ENCODE measurements at places on chromosomes 6 and 20.

DNA sequence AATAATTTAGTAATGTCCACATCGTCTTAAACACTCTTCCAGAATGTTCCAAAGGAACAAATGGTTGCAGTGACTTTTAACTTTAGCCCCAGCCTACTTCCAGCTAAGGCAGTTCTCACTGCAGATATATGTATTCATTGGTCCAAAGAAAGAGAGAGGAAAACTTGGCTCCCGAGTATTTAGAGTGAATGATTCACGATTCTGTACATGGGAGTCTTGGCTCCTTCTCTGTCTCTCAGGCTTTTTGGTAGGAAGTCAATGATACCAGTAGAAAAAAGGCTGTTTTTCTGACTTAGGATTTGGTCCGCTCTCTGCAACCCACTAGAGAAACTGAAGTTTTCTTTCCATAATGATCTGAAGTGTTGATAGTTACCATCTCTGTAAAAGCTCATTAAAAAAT lies 38.6 kb downstream of the E2F3 start:
- no peak for DNase-seq

- no peak for DNase-seq
Measured at GRCh38 chr6:15509335-15509933, 153.4 kb downstream of the DTNBP1 start.

- no peak for DNase-seq
Measured at GRCh38 chr20:7124120-7124519, 356.6 kb downstream of the BMP2 start.

- DNase-seq, result no peak
Measured at GRCh38 chr6:49839957-49840356, 26.4 kb downstream of the CRISP1 start.

- DNase-seq, result no peak
Measured at GRCh38 chr6:121523628-121524027, 88.2 kb downstream of the GJA1 start.

GRCh38 chr20:10609276-10609675 lies 64.5 kb downstream of the JAG1 start:
- no peak for DNase-seq

- DNase-seq, result no peak
Measured at GRCh38 chr6:63997734-63998133, 362.1 kb downstream of the PHF3 start.

DNA sequence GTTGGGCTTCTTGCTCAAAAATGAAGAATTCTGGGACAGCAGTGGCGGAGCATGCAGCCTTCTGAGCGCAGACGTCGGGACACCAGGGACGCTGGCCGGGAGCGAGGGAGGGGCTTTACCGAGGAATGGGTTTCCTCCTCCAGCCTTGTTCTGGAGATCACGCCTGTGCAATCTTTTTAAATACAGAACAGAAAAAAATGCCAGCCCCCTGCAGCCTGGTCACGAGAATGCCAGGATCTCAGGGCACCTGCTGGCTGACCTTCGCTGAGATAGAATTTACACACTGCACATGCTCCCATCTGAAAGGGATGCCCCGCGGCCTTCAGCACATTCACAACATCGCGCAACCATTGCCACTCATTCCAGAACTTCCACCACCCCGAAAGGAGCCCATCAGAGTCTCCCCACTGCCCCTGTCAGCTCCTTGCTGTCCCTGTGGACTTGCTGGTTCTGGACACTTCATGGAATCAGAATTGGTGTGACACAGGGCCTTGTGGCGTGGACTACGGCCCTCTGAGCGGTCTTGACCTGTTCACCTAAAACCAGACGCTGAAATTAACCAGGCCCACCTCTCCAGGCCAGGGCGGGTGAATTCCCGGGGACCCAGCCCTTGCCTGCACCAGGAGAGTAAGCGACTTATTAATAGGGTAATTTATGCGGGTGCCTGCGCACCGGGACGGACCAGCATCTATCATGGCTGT lies 20.6 kb upstream of the BHLHE23 start:
- no peak for DNase-seq

GRCh38 chr6:25250878-25251277 lies 28.3 kb upstream of the CARMIL1 start:
- DNase-seq, result no peak

DNA sequence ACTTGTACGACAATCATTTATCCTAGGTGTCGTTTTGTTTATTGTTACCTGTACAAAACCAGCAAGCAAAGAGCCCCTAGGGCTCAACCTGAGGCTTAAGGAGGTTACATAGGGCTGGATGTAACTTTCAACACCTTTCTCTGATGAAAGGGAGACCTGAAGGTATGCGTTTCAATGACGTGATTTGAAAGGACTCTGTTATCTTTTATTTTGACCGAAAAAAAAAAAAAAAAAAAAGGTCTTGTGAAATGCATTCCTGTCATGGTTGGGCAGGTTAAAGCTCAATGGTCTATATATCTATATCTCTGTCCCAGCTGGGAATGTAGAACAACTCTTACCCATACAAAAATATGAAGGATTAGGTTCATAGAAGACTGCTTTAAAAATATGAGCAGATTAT lies 78.7 kb upstream of the SASH1 start:
- DNase-seq, result no peak

DNA sequence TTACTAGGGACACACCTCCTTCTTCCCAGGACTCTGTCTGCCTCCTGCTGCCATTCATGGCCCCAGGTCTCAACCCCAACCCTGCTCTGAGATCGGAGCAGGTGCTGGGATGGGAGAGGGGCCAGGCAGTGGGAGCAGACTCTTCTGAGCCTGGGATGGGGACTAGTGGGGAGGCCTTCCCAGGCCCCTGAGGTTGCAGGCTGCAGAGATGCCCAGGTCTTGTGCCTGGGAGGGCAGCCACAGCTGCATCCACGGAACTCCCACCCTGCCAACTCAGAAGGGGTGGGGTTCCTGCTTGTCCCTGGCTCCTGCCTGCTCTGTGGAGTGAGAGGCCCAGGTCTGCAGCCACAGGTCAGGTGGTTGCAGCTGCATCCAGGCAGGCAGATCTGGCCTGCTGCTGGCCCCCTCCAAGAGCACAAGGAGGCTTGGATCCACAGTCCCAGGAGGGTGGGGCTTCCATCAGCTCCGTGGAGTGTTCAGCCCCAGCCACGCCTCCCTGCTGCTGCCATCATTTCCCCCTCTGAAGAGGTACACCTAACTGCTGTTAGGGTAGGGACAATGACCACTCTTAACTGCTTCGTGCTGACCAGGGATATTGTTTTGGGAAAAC lies 2.9 kb upstream of the SLC22A1 start:
- DNase-seq, result no peak

- DNase-seq, result no peak
Measured at GRCh38 chr20:44006578-44006977, 91.9 kb downstream of the TOX2 start.

DNA sequence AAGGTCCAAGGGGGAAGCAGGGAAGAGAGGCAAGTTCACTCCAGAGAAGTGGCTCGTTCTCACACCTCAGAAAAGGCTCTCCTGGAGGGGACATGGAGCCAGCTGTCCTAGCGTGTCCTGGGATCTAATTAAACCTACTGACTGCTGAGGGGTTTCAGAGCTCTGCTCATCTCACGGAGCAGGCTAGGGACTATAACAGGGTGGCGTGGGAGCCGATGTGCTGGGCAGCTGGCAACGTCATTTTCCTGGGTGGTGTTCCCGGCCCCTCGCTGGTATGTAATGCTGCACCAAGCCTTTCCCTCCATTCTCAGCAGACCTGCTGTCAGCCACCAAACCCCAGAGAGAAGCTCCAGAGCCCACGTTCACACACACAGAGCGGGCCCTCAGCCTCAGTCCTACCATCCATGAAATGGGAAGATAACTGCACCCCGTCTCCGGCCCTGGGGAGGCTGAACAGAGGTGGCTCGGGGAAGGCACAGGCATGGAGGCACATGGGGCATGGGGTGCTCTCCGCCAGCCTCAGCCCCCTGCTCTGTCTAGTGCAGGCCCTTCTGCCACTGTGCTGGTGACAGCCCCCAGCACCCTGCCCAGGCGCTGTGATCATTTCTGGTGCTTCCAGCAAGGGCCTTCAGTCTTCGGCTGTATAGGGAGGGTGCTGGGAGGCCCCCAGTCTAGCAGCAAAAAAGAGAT lies 1.9 kb downstream of the CST7 start:
- no peak for DNase-seq

DNA sequence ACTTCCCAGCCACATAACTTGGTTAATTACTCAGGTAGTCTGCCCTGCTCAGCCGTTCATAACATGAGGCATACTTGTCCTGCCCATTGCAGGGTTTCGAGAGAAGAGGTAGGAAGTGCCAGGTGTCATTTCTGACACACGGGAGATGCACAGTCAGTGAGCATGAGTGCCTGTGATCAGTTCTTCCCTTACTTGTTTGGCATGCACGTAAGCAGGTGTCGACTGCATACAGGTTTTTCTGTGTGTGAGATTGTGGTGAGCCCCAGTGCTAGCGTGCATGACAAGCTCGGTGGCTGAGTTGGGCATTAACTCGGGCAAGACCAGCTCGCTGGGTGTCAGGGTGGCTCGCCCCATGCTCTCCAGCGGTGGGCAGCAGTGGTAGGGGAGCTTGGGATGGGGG lies 51.2 kb upstream of the SLC22A1 start:
- no peak for DNase-seq

DNA sequence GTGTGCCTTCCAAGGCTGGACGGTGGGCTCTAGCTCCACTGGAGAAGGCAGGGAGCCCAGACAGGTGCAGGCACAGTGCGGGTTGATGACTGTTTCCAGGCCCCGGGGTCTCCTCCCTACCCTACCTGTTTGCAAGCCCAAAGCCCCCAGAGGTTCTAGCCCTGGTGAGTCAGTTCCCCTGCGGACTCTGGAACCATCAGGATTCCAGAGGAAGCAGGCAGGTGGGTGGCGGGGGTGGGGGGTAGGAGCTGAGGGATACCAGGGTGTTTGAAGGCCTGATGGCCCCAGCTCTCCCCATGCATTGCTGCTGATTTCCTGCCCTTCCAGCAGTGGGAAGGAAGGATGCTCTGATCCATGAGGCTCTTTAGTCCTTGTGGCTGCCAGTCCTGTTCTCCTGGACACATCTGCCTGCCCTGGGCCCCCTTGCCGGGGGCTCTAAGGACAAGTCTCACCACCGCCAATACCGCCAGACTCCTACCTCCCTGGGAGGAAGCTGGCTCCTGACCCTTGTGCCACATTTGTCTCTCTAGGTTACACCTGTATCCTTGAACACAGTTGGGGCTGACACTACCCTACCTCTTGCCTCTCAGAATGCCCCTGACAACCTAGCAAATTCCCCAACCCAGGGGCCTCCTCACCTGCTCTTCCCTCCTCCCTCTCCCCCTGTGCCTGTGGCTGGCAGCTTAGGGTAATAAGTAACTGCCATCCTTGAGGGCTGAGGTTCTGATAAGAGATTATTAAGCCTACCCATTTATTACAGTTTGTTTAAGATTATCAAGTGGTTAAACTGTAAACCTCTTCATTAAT lies 21.7 kb downstream of the KCNK5 start:
- no peak for DNase-seq

DNA sequence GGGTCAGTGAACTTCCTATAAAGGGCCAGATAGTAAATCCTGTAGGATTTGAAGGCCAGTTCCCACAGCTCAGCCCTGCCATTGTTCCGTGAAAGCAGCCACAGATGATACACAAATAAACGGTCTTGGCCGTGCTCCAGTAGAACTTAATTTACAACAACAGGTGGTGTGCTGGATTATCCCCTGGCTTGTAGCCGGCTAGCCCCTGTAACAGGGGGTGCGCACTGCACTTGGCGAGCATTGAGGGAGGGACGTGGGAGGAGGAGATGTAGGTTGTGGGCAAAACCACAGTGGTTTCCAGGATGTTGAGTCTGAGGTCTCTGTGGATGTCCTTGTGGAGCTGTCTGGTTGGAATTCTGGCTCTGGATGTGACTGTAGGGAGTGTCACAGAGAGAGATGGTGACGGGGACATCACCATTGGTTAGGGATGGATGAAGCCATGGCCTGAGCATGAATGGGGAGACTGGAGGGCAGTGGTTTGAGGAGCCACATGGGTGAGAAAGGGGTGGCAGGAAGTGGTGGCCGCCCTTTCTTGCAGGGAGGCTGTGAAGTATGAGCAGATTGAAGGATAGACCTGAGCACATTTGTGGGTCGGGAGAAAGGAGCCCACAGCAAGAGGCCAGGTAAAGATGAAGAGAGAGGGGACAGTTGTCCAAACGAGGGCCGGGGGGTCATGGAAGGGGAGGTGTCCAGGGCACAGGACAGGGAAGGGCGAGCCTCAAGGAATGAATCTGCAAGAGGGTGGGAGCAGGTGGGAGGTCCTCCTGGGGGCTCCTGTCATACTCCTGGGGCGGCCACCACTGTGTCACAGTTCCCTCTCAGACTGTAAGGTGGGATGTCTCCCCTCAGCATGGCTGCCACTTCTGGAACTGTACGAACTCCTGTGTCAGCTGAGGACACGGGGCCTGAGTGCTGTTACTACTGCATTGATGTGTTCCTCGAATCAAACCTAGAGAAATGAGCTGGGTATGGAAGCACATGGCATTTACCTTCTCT lies 53.6 kb downstream of the CDH26 start:
- DNase-seq, result no peak

GRCh38 chr6:53216301-53216700 lies 67.7 kb upstream of the GCM1 start:
- no peak for DNase-seq

DNA sequence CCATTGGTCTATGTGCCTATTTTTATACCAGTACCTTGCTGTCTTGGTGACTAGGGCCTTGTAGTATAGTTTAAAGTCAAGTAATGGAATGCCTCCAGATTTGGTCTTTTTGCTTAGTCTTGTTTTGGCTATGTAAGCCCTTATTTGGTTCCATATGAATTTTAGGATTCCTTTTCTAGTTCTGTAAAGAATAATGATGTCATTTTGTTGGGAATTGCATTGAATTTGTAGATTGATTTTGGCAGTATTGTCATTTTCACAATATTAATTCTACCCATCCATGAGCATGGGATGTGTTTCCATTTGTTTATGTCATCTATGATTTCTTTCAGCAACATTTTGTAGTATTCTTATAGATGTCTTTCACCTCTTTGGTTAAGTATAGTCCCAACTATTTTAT lies 96.4 kb upstream of the PAK5 start:
- DNase-seq, result no peak

- DNase-seq, result no peak
Measured at GRCh38 chr20:33981347-33981746, 12.4 kb upstream of the RALY start.

DNA sequence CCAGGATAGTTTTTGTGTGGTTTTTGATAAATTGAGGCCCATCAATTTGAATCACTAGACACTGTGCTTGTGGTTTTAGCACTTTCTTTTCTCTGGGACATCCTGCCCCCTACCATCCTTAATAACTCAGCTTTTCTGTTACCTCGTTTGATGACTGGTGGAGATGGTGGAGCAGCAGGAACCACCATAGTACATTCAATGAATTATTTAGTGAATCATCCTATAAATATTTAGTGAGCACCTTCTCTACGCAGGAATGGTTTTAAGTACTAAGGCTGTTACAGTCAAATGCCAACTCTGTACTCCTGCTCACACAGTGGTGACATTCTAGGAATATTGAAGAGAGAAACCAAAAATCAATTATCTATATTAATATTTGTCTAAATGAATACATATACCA lies 585.2 kb downstream of the HAO1 start:
- DNase-seq, result no peak

- no peak for DNase-seq
Measured at GRCh38 chr6:93398723-93399122, 20.6 kb downstream of the EPHA7 start.

Measured in CD4-positive, alpha-beta T cell treated with Interleukin-4 for 4 hours (primary cell).